ENCODE measurements at places on chromosomes 13 and 19.
A peak's percentile ranks its signal among the peaks of the same experiment; 100 is the strongest.

DNA sequence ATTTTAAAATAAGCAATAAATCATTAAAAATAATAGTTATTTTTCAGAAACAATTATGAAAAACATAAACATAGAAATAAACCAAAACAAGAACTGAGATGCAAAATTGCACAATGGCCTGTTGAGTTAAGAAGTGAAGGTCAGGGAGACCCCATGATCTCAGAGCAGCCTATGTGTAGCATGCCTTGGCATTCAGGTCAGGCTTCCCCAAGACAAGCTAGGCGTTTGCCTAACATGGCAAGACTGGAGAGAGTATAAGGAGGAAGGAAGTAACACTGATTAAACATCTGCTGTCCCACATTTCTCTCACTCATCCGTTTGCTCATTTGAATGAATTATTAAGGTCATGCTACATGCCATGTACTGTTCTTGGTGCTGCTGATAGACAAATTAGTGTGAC is 291.8 kb downstream of the TSHZ3 start:
- no peak for DNase-seq

DNA sequence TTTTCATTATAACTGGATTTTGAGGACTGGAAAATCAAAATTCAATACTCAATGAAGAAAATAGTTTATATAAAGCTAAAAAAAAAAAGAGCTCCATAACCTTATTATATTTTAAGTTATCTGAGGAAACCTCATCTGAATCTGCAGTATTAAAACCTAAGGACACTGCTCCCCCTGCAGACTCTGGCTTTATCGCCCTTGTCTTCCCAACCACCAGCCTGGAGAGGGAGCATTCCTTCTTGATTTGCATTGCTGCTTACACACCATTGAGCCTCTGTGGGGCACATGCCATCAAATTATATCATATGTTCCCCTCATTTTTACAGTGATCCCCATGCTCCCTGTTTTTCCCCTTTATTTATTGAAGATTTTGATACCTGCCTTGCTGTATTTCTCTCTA is 871.4 kb upstream of the GPC6 start:
- peak; percentile 3 for DNase-seq

DNA sequence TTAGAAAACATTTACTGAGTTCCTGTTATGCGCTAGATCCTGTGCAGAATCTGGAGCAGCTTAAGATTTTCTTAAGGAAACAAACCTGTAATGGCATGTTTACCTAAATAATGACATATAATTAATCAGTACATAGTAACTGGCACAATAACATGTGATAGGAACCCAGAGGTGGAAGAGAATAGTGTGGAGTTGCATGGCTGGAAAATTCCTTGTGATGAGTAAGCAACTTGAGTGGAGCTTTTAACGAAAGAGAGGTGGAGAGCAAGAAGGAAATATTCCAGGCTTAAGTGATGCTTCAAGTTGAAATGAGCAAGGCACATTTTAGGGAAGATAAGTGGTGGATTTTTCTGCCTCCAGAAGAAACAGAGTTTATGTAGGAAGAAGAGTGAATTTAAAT is 9.2 kb upstream of the GPC5 start:
- DNase-seq: no peak

DNA sequence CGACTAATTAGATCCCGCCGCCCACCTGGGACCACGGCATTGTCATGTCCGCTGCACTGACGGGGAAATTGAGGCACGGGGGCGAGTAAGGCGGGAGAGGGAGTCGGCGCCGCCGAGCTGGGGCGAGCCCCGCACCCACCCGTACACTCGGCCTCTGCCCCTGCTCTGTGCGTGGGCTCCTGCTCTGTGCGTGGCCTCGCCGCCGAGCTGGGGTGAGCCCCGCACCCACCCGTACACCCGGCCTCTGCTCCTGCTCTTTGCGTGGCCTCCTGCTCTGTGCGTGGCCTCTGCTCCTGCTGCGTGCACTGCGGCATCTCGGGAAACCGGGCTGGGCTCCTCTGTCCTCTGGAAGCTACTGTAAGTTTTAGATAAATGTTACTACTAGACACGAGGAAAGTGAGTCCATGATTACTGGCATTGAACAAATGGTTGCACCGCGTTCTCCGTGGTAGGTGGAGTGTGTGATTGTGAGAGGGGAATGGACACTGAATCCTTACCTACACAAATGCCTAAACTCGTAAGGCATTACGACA is 826 bp upstream of the C1QTNF9 start:
- DNase-seq: no peak

DNA sequence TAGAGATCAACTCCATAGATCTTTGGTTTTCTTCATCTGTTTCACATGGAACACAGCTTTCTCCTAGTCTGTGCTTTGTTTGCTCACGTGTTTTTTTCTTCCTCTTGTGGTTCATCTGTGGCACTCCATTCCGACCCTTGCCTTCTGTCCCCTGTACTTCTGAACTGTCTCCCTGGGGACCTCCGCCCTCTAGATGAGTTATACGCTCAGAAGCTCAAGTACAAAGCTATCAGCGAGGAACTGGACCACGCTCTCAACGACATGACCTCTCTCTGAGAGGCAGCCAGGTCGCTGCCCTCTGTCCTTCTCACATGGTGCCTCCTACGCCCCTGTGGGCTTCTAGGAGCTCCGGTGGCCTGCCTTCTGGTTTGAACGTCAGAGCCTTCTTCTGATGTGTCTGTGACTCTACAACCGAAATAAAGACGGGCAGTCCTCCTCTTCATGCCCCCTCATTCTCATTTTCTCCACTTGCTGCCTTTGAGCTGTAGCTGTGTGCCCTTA is 16.6 kb upstream of the RAB8A start:
- DNase-seq: no peak

DNA sequence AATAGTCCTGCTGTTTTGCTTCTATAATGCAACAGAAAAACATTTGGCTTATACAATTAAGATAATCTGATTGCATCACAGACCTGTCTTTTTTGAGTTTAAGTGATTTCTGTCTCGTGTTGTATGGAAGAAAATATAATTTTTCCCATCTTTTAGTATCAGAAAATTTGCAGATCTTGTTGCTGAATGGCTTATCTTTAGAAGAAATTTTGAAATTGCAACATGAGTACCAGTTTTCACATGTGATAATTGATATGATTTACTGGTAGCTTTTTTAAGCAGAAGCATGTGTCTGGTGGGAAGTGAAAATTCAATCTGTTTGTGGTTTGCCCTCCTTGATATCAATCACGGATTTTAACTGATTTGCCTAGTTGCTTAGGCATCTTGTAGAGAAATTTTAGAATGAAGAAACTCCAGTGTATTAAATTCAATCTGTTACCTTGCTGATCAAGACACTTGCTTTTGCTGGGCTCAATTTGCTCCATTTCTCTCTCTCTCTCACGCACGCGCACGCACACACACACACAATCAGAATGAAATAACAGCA is 89.8 kb upstream of the MYCBP2 start:
- no peak for DNase-seq

GRCh38 chr13:51958217-51958547 is 53.1 kb downstream of the ATP7B start:
- DNase-seq: no peak

- DNase-seq: no peak
Observed at GRCh38 chr13:75806117-75806516, 170.0 kb downstream of the LMO7 start.

GRCh38 chr13:84661718-84662117 is 779.4 kb upstream of the SLITRK1 start:
- no peak for DNase-seq

- no peak for DNase-seq
Observed at GRCh38 chr13:103140001-103140671, 73.9 kb upstream of the SLC10A2 start.

DNA sequence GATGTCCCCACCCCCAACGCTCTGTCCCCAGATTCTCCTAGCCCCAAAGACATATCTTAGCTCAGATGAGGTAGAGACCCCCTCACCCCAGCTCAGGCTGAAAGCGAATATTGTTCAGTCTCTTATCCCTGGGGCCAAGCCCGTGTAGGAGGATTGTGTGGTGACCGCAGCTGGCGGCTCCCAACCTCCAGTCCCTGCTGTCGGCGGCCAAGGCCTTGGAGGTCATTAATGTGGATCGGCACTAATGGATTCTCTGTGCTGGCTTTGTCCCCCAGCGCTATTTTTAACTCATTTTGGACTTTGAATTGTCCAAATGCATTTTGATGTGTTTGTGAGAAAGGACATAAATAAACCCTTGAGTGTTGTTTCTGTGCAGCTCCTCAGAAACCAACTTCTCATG is 124.2 kb downstream of the UQCRFS1 start:
- DNase-seq: no peak

GRCh38 chr13:42239161-42239560 is 32.8 kb upstream of the AKAP11 start:
- DNase-seq: no peak

DNA sequence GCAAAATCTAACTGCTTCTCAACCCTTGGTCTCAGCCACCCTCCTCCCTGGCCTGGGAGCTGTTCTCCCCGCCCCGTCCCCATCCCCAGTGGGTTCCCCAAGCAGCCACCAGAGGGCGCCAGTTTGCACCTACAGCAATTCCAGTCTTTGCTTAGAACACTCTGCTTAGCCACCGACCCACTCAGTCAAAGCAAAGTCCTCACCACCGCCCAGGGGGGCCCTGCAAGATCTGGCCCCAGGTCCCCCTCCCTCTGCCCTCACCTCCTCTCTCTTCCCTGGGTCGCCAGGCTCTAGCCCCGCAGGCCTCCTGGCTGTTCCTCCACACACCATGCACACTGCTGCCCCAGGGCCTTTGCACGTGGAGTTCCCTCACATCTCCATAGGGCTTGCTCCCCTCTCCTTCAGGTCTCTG is 12.4 kb downstream of the TMEM143 start:
- peak; percentile 55 for DNase-seq
